Urinary bladder (tissue), 4 donors: ENCODE measurements at places on chromosomes 4 and X. TPM values are rescaled to one million over a fixed set of nuclear protein-coding genes. Genes with fewer than 3 reads are reported as not detected.

GRCh38 chr4:165626316-165626715, 246.7 kb upstream of the TLL1 start:
- DNase-seq: no peak

DNA sequence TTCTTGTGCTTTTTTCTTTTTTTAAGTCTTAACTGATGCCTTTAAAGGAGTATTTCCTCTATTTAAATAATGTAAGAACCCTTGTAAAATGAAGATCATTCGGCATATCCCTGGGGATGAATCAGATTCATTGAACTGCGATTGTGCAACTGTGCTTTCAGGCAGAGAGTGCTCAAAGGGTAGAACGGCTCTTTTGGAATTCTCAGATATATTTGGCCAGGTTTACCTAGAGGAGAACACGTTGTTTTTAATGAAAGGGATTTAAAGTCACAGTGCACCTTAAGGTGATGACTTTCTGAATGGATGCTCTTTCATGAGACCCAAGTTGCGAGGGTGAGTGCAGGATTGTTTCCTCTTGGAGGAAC, 51.6 kb upstream of the ELOVL6 start:
- no peak for DNase-seq

DNA sequence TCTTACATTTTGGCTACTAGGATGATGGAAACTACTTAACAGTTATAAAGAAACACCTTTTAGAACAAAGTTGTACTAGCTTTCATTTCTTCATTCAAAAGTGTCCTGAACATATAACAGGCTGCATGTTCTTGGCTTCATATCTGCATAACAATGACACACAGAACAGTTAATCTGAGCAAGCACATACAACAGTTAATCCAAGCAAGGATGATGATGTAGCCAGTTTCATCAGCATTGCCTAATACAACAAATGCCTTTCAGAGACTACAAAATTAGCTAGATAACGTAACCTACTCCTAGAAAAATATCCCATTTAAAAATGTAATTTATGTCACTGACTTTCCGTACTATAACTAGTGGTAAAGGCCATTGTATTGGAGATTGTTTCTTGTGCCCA, 182.1 kb downstream of the SCFD2 start:
- no peak for DNase-seq

CLDN34 gene
- 0.32 TPM for total RNA-seq
